Osteoblast (primary cell): ENCODE measurements at places on chromosomes 2 and 18. TPM values are rescaled to one million over a fixed set of nuclear protein-coding genes. Genes with fewer than 3 reads are reported as not detected.

GRCh38 chr2:147623328-147623727 lies 221.5 kb upstream of the ACVR2A start:
- DNase-seq, result no peak

GRCh38 chr2:191866675-191867506 lies 20.0 kb upstream of the CAVIN2 start:
- peak; percentile 74 for DNase-seq

DNA sequence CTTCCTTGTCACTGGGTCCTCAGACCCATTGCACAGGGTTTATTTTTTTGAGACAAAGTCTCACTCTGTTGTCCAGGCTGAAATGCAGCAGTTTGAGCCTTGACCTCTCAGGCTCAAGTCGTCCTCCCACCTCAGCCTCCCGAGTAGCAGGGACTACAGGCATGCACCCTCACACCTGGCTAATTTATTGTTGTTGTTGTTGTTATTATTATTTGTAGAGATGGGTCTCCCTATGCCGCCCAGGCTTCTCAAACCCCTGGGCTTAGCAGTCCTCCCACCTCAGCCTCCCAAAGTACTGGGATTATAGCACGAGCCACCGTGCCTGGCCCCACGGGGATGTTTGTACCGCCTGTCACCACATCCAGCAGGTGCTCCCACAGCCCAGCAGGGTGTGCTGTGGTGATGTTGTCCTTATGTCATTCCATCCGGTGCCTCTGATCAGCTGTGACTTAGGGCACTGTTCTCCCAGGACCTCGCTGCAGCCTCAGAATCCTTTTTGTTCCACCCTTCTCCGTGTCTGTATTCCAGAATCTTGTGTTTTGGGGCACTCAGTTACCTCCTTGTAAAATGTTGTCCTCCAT lies 182.3 kb downstream of the INO80D start:
- no peak for DNase-seq

DNA sequence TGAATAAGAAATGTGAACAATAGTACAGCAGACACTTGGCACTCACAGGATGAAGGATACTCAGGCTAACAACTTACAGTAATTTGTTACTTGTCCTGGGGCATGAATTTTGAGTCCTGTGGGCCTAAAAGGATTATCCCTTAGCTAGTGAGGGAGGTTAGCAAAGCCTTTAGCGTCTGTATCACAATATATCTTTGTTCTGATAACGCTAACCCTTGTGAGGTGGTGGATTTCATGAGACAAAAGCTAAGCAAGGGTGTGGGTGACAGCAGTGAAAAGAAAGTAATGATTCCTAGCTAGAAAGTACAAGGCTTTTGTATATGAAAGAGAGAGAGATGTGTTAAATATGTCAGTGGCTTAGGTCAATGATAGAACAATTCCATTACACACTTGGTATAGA lies 46.8 kb upstream of the TTC21B start:
- no peak for DNase-seq

DNA sequence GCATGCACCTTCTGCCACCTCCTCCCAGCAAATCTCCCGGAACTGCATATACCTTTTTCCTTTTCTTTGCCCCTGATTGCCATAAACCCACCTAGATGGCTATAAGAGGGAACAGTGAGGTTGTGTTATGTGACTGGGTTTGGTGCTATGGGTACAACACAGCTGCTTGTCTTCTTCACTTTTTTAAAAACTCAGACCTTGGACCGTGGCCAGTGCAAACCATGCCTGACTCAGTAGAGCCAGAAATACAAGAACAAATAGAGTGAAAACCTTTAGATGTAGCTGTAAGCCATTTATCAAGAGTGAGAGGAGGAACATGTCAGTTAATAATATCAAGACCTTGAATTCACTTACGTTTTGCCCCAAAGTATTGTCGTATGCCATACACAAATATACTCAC lies 267.4 kb upstream of the CHAC2 start:
- no peak for DNase-seq

Gene BAZ2B
- total RNA-seq, result 59.4 and 62.8 TPM in 2 replicates

- DNase-seq, result no peak
Measured at GRCh38 chr18:293536-293935, 25.7 kb upstream of the THOC1 start.

Gene PAIP2B
- total RNA-seq, result 0.36 and 0.59 TPM in 2 replicates

- DNase-seq, result peak; percentile 68
Measured at GRCh38 chr2:128311216-128311754, 7.4 kb downstream of the HS6ST1 start.

Gene PDCL3
- total RNA-seq, result 12.3 and 13.3 TPM in 2 replicates

Gene MAP3K19
- not detected in 2 replicates for total RNA-seq

Gene ZC3H6
- 4.3 and 7.1 TPM in 2 replicates for total RNA-seq
